ENCODE measurements at places on chromosomes 5 and 9.

- peak; percentile 95 for DNase-seq
These were observed 138.1 kb downstream of the C9orf50 start for GRCh38 chr9:129482521-129483414.

DNA sequence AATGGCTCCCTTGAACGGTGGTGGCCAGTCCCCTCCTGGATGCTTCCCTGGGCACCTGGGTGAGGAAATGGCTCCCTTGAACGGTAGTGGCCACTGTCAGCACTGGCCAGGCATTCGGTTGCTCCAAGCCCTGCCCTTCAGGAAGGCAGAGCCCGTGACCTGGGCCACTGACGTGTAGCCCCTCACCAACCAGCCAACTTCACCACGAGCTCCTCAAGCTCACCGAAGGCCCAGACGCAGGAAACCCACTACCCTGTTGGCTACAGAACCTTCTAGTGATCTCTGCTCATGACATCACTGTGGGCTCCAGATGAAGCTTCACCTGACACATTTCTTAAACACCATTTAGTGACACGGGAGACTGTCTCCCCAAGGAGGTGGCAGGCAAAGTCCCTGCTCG is 9.2 kb downstream of the SLC6A3 start:
- no peak for DNase-seq

GRCh38 chr5:1299511-1299850 is 4.6 kb upstream of the TERT start:
- no peak for DNase-seq

- DNase-seq: no peak
These were observed 1.4 kb downstream of the PRR16 start for GRCh38 chr5:120465436-120465961.

DNA sequence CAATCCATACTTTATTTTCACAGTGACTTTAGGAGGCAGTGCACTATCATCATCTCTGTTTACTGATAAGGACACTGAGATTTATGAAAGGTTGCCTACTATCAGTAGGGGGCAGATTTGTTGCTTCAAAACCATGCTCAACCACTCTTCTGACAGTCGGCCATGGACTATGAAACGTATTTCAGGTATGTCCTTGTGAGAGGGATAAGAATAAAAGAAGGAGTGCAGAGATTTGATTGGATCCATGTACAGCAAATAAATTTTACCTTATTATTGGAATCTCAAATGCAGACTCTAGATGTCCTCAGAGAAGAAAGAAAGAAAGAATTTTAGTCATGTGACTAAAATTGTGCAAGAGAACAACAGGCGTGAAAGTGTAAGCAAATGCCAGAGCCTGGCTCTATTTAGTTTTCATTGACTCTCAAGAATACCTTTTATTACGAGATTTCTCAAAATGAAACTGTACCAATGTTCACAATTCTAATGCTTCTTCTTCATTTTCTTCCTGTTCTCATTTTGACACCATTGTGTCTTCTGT is 296.6 kb upstream of the RASA1 start:
- no peak for DNase-seq

- no peak for DNase-seq
These were observed 82.2 kb upstream of the TLE1 start for GRCh38 chr9:81771571-81771970.

- DNase-seq: no peak
These were observed 98.2 kb downstream of the NDFIP1 start for GRCh38 chr5:142206801-142207200.

DNA sequence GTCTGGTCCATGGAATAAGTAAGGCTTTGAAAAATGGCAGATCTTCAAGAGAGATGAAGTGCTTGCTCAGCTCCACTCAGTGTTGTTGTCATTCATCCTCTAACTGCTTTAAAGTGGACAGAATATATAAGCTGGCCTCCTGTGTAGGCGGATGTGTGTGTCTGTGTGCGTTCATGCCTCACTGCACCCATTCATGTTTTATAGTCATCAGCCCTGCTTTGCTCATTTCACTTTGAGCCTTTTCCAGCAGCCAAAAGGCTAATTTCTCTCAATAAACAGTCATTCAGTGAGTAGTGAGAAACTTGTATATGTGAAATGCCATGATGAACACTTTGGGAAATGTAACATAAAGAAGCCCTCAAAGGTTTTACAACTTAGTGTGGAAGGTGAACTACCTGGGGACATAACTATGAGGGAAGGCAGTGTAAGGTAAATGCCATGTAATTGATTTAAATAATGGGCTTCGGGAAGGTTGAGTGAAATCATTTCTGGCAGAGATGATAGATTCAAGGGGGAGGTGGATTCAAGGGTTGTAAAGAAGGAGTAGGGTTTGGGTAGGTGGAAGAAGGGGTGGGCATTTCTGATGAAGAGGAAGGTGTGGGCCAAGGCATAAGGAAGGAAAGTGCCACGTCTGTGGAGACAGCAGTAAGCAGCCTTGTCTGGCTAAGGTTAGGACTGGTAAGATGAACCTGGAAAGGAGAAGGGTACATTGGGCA is 15.7 kb downstream of the TTC23L start:
- DNase-seq: no peak

GRCh38 chr5:140000332-140000731 is 42.8 kb downstream of the NRG2 start:
- DNase-seq: no peak

Measured in tibial nerve (tissue), 4 donors.